ENCODE measurements at places on chromosomes 13 and 19. TPM values are rescaled to one million over a fixed set of nuclear protein-coding genes. Genes with fewer than 3 reads are reported as not detected.
A peak's percentile ranks its signal among the peaks of the same experiment; 100 is the strongest.

Gene SBK2
- total RNA-seq: not detected

Gene RAB3D
- 10.7 TPM for total RNA-seq

Gene IZUMO4
- total RNA-seq: 14.2 TPM

Gene GNA15
- total RNA-seq: 28.4 TPM

GRCh38 chr19:11064831-11065303, 24.4 kb upstream of the LDLR start:
- no peaks in the 10 kb centered on the region for H3K27me3 ChIP-seq
- no peak overlapping the region for H3K27ac ChIP-seq
- peaks cover 22% of the 10 kb centered on the region for H3K36me3 ChIP-seq
- no peak for DNase-seq
- no peak overlapping the region for H3K4me3 ChIP-seq
- H3K4me1 ChIP-seq: no peaks in the 10 kb centered on the region

DNA sequence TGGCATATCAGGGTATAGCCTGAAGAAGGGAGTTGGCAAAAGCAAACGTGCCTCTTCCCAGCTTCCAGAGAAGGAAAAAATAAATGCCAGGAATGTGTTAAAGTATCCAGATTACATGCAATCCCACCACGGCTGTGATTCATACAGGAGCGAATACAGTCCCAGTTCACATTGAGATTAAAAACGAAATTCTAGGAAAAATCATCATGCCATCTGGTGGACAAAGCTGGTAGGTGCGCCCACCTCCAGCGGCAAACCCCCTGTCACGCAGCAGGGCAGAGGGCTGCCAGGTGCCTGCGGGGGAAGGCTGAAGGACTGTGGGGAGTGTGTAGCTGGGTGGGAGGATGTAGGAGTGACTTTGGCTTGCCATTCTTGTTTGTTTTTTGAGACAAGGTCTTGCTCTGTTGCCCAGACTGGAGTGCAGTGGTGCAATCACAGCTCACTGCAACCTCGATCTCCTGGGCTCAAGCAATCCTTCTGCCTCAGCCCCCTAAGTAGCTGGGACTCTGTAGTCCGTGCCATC, 6.4 kb upstream of the DMWD start:
- peaks cover 4% of the 10 kb centered on the region for H3K4me1 ChIP-seq
- no peak overlapping the region for H3K4me3 ChIP-seq
- H3K36me3 ChIP-seq: no peaks in the 10 kb centered on the region
- H3K27ac ChIP-seq: no peak overlapping the region
- H3K27me3 ChIP-seq: peaks cover 30% of the 10 kb centered on the region
- DNase-seq: peak; percentile 69

- no peaks in the 10 kb centered on the region for H3K36me3 ChIP-seq
- H3K4me1 ChIP-seq: no peaks in the 10 kb centered on the region
- no peak overlapping the region for H3K27ac ChIP-seq
- no peak overlapping the region for H3K4me3 ChIP-seq
- no peaks in the 10 kb centered on the region for H3K27me3 ChIP-seq
- DNase-seq: no peak
These were observed 411.6 kb upstream of the SLITRK5 start for GRCh38 chr13:87259479-87260083.

DNA sequence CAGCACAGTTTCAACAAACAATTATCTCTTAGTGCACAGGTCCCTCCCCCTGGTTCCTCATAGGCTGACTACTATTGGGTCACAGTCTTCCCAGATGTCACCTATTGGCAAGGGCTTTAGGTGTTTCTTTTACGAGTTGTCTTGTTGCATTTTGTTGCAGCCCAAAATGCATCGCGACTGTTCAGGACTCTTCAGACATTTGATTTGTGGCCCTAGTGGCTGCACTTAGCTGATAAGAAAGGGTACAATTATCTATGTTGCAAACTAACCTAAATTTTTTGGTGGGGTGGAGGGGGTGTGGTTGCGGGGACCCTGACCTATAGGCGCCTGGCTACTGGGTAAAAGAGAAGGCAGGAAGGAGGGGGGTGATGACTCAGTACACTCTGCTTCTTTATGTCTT, 29.1 kb upstream of the ZNF714 start:
- no peak for DNase-seq
- H3K4me3 ChIP-seq: no peak overlapping the region
- H3K36me3 ChIP-seq: peaks cover 75% of the 10 kb centered on the region
- H3K27me3 ChIP-seq: no peaks in the 10 kb centered on the region

GRCh38 chr19:50392759-50393158, 8.6 kb downstream of the POLD1 start:
- no peak for DNase-seq
- peaks cover 1% of the 10 kb centered on the region for H3K4me1 ChIP-seq
- H3K36me3 ChIP-seq: peaks cover 41% of the 10 kb centered on the region

Data from activated naive CD4-positive, alpha-beta T cell treated with anti-CD3 and anti-CD28 coated beads for 36 hours (primary cell).